ENCODE measurements at places on chromosomes 12 and 14.

DNA sequence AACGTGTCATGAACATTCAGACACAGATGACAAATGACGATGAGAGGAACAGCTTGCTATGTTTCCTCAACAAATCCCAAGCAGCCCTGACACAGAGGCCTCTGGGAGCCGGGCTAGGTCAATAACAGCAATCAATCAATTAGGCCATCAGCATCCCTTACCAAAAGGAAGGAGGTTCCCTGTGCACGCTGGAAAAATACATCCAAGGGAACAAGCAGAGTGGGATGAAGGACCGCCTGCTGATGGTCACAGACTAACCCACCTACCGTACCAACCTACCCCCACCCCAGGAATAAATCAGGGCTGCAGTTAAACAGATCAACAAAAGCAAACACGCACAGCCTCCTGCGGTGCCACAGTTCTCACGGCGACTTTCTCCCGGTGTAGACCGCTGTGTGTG lies 265.1 kb upstream of the SFSWAP start:
- DNase-seq, result no peak

DNA sequence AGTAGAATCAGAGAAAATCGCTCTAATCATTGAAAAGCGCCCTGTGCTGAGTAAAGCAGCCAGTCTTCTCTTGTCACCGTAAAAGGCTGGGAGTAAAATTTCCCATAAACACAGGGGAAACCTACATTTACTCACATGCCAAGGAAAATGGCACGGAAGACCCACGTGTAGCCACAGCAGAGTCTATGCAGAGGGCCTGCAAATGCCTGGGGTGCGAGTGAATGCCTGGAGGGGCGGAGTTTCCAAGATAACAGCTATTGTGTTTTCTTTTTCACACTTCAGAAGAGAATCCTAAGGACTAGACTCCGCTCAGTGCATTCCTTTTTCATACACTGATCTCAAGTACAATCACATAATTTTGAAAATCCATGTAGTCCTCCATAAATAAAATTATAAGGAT lies 159.9 kb upstream of the FOXN3 start:
- DNase-seq, result no peak

DNA sequence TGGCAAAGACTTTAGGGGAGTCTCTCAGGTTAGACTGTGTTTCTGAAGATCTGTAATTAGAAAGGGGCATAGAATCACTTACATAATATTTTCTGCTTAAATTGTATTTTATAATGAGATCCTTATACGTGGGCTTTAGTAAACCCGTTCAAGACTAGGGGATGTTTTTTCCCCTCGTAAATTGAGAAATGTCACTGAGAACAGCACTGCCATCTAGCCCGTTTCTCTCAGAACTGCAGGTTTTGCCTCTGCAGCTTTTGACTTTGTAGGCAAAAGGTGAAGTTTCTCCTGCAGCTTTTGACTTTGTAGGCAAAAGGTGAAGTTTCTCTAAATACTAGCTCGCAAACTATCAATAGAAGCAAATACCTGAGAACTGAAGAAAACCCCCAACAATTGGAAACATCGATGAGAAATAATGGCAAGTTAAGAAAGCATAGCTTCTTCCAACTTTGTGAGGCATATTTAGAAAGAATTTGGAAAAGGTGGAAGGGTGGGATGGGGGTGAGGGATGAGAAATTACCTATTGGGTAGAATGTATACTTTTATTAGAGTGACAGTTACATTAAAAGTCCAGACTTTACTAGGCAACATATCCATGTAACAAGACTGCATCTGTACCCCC lies 9.9 kb upstream of the ASPG start:
- no peak for DNase-seq

GRCh38 chr12:127083008-127083949 lies 1183.7 kb upstream of the TMEM132C start:
- DNase-seq, result no peak

DNA sequence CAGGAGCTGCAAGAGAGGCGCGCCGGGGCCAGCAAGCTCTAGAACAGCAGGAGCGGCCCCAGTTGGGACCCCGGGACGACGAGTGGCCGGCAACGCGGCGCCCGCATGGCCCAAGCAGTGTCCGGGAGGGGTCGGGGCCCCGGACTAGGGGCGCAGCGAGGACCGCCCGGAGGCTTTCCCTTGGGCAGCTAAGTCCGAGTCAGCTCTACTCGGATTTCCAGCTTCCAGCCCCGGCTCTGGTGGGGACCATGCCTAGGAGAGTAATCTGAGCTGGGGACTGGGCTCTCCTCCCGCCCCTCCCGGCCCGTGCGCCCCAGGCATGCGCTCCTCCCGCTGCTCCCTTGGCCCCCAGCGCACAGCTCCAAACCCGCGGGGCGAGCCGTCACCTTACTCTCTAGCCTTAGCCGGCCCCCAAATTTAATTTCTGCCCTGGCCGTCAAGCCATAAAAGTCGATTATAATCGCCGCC lies 41.6 kb upstream of the CAPRIN2 start:
- DNase-seq, result no peak

DNA sequence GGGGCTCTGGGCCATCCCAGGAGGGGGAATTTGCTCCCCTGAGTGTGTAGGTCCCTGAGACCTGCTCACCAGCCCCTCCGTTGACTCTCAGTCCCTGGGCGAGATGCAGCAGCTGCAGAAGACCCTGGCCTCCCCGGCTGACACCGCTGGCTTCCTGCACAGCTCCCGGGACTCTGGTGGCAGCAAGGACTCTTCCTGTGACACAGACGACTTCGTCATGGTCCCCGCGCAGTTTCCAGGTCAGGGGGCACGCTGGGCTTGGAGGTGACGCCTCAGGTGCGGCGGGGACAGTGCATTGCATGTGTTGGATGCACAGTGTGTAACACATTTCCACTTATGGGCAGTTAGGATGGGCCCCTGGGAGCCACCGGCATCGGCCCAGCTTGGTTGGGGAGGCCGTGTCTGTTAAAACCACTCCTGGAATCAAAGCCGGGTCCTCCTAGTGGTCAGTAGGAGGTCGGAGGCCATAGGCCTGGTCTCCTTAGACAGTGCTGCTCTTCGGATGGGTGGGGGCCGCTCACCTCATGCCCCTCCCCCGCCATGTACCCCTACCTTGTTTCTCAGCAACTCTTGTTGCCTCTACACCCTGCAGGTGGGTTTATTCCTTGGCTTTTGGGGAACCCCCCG lies 17.1 kb upstream of the PUS1 start:
- no peak for DNase-seq

- DNase-seq, result no peak
These were observed 6.5 kb upstream of the LGMN start for GRCh38 chr14:92754966-92755365.

GRCh38 chr12:59030415-59030814 lies 110.1 kb upstream of the LRIG3 start:
- no peak for DNase-seq

DNA sequence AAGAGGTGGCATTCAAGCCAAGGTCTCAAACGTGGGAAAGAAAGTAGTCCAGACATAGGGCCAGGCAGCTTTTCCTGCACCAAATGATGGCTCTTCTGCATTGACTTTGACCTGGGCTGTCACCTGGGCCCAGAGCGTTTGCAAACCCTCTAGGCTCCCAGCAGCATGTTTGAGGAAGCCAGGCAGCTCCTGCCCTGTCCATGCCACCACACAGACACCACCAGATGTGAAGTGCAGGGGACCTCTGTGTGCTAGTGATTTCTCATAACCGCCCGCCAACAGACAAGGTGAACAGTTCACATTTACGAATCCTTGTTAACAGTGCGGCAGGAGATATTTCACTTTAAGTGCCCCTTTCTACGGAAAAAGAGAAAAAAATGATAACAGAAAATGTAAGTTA lies 49.8 kb upstream of the FAM222A start:
- DNase-seq, result no peak

GRCh38 chr12:4978737-4979136 lies 64.9 kb upstream of the KCNA5 start:
- DNase-seq, result no peak

GRCh38 chr14:74085047-74085637 lies 386 bp downstream of the LIN52 start:
- no peak for DNase-seq

DNA sequence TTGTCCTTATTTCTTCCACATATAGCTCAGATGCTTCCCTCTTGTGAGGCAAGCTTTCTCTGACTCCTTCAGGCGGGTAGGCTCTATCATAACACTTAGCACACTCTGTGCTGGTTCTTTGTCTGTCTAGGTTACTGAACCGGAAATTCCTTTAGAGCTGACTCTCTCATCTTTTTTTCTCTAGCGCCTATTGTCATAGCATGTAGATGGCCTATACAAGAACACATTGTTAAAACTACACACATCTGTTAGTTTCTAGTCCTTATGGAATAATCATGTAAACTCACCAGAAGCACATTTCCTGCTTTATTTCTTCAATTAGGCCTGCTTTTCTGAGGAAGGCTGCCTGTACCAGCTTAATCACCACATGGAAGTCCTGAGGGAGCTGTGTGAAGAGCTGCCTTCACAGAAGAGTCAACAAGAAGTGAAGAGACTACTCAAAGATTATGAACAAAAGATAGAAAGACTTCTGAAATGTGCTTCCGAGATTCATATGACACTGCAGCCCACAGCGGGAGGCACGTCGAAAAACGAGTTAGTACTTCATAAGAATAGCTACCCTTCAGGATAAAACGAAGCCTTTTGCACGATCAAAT lies 143.9 kb downstream of the SYNE2 start:
- no peak for DNase-seq

DNA sequence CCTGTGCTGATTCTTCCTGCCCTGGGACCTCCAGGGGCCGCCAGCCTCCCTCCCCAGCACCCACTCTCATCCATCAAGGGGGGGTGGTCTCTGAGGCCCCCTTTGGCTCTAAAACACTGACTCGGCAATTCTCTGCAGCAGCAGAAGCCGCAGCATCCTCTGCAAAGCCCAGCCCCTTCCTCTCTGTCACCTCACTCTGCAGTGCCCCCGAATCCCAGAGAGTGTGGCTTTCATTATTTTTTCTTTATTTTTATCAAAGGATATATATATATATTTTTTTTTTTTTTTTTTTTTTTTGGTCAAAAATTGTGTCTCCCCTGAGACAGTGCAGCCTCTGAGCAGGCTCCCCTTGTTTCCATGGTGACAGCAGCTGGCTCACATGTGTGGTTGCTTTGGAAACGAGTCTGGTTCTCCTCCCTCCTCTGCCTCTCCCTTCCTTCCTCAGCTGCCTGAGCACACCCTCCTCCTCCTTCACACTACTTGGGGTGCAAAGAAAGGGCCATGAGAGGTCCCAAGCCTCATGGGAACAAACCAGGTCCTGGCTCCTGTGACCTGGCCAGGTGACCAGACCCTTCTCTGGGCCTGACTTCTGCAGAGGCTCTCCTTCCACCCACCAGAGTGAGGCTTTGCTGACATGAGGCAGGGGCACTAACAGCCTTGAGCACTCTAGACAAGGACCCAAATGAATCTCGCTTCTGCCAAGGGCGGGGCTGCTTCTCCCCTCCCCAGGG lies 100.5 kb downstream of the LRRC74A start:
- DNase-seq, result peak; percentile 15
